ENCODE measurements at places on chromosomes 2 and 18.

DNA sequence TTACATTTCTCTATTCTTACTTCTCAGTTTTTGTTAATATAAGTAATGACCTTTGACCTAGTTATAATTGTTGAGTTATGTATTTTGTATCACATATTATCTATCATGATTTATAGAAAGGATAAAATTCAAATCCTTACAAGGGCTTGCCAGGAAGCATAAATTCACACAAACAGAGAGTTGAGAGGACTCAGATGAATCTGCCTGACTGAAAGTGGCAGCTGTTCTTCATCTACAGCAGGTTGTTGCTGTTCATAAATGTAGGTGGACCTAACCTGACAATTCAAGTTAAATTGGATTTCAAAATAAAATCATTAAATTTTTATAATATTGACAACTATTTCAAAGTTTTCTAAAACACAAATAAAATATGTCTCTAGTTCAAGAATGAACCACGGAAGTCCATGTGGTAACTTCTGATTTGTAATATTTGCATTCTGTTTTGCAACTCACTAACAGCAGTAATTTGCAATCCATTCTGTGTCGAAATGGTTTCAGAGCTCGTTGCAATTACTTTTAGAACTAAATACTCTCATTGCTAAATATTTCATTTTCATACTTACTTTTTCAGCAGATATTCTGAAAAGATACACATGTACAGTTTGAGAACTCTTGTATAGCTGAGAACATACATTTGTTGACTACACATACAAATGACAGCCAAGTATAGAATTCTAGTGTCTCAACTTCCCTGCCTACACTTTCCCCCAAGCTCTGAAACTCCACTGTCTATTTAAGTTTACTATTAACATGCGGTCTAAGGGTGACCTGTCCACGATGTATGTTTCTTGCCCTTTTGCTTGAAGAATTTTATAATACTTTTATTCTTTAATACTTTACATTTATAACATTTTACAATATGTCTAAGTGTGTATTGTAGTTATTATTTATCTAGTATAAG, 25.7 kb downstream of the SCN7A start:
- DNase-seq: no peak

DNA sequence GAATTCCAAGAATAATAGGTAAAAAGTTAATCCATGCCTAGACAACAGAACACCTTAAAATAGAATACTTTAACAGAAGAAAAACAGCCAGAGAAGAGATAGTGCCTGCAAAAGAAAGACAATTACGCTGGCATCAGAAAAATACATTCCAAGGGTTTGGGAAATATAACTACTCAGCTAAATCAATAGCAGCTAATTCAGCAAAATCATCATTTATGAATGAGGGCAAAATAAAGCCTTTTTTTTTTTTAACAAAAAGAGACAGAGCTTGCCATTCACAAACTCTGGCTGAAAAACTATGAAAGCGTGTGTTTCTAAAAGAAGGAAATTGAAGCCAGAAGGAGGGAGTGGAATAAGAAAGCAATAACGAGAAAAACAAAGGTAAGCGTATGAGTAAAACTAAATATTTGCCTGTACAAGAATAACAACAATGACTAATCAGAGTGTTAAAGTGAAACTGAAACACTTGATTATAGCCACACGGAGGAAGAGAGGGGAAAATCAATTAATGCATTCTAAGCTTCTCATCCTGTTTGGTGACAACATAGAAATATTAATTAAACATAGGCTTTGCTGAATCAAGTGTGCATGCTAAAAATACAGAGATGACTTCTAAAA, 90.2 kb downstream of the EHD3 start:
- no peak for DNase-seq

- DNase-seq: peak; percentile 59
Observed at GRCh38 chr2:71070294-71071093, 2.0 kb downstream of the NAGK start.

DNA sequence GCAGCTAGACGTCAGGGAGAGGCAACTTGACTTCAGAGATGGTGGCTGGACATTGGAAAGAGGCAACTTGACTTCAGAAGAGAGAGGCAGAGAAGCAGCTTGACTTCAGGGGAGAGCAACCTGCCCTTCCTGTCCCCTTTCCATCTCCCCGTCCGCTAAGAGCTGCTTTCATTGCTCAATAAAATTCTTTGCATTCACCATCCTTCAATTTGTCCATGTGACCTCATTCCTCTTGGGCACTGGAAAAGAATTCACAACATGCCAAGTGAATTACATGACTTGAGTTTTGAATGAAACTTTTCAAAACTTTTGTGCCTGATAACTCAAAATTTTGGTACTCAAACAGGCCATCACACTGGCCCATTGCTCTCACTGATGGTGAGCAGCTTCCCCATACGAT, 158.9 kb downstream of the DPP4 start:
- no peak for DNase-seq

DNA sequence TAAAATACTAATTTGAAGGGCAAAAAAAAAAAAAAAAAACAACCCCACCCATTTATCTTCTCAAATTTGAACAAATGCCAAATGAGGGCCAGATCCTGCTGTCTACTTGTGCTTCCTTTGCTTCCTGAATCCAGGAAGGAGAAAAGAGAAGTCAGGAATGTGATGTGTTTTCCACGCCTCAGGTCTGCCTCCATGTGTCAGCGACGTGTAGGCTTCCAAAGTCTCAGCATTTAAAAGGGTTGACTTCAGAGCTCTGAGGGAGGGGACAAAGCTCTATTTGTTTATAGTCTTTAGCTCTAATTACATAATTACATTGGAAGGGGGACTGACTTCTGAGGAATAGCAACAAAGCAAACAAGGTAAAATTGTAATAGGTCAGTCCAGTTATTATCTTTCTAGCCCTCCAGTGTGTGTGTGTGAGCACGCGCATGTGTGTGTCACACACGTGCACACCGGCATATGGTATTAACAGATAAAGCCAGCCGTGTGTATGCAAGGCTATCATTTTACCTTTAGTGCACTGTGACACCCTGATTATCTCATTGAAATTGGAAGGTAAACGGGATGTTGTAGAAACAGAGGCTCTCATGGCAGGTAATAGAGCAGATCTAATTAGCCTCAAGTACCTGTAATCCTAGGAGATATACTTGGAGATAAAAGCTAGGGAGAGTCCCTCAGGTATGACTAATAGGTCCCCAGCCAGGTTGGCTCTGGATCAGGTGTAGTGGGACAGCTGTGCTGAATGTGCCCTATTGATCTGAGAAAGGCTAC, 911.4 kb upstream of the ZEB2 start:
- peak; percentile 29 for DNase-seq

DNA sequence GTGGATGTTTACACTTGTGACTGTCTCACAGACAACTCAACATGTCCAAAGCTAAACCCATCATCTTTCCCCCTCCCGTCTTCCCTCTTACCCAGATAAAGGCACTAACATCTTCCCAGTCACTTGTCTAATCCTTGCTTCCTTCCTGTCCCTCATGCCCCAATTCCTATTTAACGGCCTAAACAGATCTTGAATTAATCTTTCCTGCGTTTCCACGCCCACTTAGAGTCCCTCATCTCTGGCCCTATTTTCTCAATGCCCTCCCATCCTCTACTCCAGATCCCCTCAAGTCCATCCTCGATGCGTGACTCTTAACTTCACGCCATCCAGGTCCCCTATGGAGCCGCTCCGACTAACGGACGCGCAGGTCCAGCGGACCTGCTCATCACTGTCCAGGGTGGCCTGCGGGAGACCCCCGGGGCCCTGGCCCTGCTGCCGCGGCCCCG, 682 bp upstream of the SCLY start:
- no peak for DNase-seq

- no peak for DNase-seq
Observed at GRCh38 chr2:36462311-36462935, 106.8 kb downstream of the CRIM1 start.

- no peak for DNase-seq
Observed at GRCh38 chr2:19763731-19764130, 138.1 kb downstream of the TTC32 start.

DNA sequence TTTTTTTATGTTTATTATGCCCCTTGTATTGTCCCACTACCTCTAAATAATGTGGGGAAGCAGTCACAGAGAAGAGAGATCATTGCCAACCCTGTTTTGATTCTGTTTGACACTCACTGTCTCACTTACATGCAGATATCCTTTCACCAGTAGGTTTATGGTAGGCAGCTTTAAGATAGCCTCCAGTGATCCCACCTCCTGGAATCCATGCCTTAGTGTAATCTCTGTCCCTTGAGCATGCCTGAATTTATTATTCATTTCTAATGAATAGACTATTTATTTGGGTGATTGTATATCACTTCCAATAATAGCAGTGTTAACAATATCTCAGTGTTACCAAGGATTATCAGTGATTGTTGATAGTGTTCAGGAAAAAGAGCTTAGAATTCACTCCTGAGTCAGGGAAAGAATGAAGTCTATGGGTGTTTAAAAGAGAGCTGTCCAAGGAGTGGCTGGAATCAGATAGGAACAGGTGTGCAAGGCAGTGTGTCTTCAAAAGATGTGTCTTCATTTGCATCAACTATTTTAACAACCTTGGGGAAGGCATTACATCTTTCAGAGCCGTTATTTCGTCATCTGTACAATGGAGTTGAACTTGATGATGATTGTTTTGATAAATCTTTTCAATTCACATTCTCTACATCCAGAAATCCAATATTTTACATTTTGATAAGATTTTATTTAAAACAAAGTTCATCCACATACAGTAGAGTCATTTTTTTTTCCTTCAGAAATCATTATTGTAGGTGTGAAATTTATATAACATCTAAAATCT, 31.9 kb downstream of the PKP4 start:
- no peak for DNase-seq

DNA sequence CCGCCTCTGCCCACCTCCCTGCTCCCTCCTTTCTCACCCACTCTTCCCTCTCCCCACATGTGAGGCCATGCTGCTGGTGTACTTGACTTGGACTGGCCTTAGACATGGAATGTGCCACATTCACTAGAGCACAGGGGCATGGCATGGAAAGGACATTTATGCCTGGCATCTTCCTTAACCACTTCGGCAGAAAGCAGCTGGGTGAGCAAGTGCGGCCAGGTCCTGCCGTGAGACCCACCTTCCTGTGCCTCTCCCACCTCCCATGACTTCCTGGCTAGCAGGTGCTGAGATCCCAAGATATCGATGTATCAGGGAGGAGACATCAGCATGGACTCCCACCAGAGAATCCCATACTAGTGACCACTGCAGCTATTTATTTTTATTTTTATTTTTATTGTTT, 13.0 kb downstream of the GPR55 start:
- no peak for DNase-seq

- no peak for DNase-seq
Observed at GRCh38 chr2:61218817-61219170, 56.8 kb downstream of the C2orf74 start.

DNA sequence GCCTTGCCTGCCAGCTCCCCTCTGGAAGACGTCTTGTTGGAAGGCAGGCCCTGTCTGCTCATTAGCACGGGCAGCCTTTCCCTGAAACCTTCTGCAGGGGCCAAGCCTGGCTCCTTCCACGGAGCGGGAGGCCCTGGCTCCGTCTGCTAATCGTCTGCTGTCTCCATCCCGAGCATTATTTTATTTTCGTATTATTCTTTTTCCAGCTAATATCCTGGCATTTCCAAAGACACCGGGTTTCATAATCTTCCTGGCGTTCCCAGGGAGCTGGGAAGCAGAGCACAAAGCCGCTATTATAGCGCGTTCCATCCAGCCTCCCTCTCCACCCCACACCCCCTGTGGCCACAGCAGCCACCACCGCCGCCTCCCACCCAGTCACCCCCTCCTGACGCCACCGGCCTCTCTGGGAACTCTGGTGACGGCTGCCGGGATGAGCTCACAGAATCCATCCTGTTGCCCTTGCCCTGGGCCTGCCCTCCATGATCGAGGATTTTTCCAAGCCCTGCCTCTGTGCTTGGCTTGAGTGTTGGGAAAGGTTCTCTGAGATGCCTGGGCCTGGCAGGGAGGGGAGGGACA, 125.5 kb downstream of the DYSF start:
- DNase-seq: no peak

GRCh38 chr2:29834624-29835023, 86.8 kb downstream of the ALK start:
- no peak for DNase-seq

DNA sequence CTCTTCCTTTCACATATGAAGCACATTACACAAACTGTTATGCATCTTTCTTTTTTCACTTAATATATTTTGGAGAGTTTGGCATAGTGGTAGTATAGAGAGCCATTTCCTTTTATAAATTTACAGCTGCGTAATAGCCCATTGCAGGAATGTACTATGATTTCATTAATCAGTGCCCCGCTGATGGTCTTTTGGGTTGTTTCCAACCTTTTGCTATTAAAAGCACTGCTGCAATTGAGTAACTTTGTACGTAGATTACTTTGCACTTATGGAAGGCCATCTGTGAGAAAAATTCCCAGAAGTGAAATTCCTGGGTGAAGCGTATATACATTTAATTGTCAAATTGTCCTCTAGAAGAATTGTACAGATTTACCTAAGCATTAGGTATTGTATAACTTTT, 565.3 kb upstream of the ZNF804A start:
- DNase-seq: no peak

GRCh38 chr2:27664154-27664574, 475 bp downstream of the SLC4A1AP start:
- no peak for DNase-seq

- peak; percentile 35 for DNase-seq
Observed at GRCh38 chr2:141554810-141555209, 576.0 kb downstream of the LRP1B start.

GRCh38 chr2:66535574-66536289, 100.8 kb downstream of the MEIS1 start:
- DNase-seq: no peak

DNA sequence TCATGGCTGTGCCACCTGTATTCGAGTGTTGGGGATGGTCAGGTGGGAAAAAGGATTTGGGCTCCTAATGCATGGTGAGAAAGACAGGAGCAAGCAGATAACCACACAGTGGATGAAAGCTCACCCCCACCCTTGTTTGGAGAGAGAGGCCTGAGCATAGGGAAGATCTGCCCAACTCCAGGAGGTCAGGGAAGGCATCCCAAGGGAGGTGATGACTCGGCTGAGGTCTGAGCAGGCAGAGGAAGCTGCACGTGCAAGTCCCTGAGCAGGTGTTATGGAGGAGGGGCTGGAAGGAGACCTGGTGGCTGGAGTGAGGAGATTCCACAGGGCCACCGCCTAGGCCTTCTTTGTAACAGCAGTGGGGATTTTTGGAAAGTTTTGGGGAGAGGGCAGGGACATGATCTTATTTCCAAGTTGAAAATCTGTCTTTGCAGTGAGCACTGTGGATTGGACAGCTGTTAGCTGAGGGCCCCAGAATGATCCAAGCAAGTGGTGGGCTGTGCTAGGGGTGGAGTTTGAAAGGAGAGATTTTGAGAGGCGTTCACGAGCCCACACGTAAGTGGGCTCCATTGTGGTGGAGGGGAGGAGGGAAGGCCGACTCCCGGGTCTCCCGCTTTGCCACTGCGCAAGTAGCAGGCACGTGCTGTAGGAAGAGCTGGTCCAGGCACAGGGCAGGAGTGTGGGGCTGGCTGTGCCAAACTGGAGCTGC, 228.5 kb downstream of the GLI2 start:
- no peak for DNase-seq

Measured in iPS-NIHi11 (cell line).